Stimulated activated CD4-positive, alpha-beta T cell treated with anti-CD3 and anti-CD28 coated beads, Interleukin-15, amount 100 ng/mL, for 24 hours (primary cell): ENCODE measurements at places on chromosomes 16 and 17.
A peak's percentile ranks its signal among the peaks of the same experiment; 100 is the strongest.

DNA sequence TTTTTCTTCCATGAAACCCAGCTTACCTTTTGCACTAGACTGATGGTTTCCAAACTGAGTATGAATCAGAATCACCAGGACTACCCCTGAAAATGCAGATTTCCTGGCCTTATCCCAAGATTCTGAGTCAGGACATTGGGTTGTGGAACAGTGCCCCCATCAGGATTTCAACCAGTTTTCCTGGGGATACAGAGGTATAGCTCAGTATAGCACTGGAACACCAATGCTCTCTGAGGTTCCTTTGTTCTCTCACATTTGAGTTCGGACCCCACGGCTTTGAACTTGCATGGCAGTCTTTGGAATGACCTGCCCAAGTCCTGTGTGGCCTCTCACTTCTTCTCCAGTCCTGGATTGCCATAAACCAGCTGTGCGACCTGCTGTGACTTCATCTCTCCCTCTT is 12.8 kb upstream of the CCL8 start:
- no peak for DNase-seq

GRCh38 chr17:65537343-65537844 is 24.1 kb downstream of the AXIN2 start:
- no peak for DNase-seq

DNA sequence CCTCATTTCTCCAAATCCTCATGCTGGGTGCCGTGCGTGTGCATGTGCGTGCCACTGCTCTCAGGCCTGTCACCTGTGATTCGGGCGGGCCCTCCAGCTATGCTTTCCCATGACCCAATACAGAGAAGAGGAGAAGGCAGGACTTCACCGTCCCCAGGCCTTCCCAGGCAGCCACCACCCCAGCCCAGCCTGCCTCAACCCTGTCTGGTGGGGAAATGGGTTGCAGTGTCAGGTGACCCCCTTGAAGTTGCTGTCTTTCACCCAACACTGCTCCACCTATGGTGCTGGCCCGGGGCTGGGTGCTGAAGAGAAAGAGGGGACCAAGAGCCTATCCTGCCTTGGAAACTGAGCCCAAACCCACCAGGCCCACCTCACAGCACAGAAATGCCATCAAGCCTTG is 94.7 kb downstream of the GOSR1 start:
- DNase-seq, result no peak

DNA sequence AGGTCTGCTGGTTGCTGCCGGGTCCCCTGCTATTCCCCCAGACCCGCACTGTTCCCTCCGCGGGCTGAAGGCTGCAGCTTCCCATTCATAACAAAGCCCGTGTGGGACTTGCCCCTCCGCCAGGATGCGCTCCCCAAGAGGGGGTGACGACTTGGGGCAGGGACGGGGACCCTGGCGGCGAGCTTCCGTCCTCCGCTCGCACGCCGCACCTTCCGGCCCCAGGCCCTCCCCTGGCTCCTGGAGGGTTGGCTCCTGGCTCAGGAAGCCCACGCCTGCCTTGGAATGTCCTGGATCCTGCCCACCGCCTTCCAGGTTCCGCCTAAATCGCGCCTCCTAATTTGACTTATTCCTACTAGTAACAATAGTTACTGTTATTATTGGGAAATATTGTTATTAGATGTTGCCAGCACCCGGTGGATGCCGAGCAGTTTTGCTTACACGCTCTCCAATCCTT is 1.1 kb upstream of the TFAP4 start:
- DNase-seq, result peak; percentile 73

GRCh38 chr17:39706921-39707337 is 7.1 kb downstream of the ERBB2 start:
- no peak for DNase-seq

- no peak for DNase-seq
These were observed 29.5 kb upstream of the DNAI2 start for GRCh38 chr17:74244548-74244947.

- no peak for DNase-seq
These were observed 287.3 kb upstream of the FOXF1 start for GRCh38 chr16:86222965-86223551.

GRCh38 chr17:19306160-19307111 is 56.1 kb downstream of the B9D1 start:
- peak; percentile 31 for DNase-seq

GRCh38 chr16:15855704-15856003 is 1.2 kb downstream of the MYH11 start:
- no peak for DNase-seq

GRCh38 chr16:4617880-4618279 is 3.2 kb upstream of the UBALD1 start:
- DNase-seq, result no peak

DNA sequence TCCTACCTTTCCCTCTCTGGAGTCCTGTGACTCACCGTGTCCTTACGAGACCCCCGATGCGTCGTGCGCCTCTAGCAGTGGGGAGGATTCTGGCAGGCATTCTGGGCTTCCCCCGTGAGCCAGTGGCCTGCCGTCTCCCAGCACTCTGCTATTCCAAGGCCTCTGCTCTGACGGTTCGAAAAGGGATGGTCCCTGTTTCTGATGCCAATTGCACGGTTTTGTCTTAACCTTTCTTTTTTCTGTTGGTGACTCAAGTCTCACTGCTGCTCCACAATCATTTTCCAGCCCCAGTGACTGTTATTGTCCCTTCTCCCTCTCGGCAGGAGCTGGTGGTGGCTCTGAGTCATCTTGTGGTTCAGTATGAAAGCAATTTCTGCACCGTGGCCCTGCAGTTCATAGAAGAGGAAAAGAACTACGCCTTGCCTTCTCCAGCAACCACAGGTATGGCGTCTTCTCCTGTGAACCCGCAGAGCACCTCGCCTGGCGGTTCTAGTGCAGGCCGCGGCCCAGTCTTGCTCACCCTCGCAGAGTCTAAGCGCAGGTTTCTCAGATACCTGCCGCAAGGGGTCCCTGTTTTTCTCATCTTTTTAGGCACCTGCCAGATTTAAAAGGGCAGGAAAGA is 100.1 kb upstream of the CHMP6 start:
- DNase-seq, result peak; percentile 87

DNA sequence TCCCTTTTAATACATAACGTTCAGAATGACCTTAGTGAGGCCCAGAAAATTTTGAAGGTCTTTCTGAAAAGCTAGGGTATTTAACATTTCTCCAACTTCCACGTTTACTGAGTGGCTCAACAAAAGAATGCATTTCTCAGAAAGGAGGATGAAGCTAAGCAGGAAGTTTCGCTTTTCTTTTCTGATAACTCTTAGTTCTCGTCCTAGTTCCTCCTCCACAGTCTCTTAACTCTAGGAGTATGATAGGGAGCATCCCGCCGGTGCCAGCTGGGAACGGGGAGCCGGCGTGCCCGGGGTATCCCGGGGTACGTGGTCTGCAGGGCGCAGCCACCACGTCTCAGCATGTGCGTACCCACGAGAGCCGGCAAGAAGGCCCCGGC is 363 bp downstream of the KARS1 start:
- DNase-seq, result no peak

- DNase-seq, result no peak
These were observed 108.3 kb downstream of the SPACA3 start for GRCh38 chr17:33099906-33100305.

GRCh38 chr17:6712058-6712853 is 913 bp downstream of the SLC13A5 start:
- no peak for DNase-seq

- DNase-seq, result no peak
These were observed 547.2 kb upstream of the CDH8 start for GRCh38 chr16:62583414-62583813.
